ENCODE measurements at places on chromosomes 1 and 21.

GRCh38 chr1:115652236-115652788 is 10.5 kb downstream of the VANGL1 start:
- DNase-seq: no peak

GRCh38 chr21:22791986-22792560 is 1793.9 kb downstream of the NCAM2 start:
- DNase-seq: peak; percentile 87

GRCh38 chr1:29565490-29565889 is 329.2 kb downstream of the PTPRU start:
- no peak for DNase-seq

- no peak for DNase-seq
Measured at GRCh38 chr1:92306020-92306419, 7.2 kb downstream of the RPAP2 start.

- DNase-seq: no peak
Measured at GRCh38 chr1:202578565-202578964, 131.7 kb downstream of the SYT2 start.

GRCh38 chr1:183278739-183279591 is 92.9 kb downstream of the LAMC2 start:
- no peak for DNase-seq

DNA sequence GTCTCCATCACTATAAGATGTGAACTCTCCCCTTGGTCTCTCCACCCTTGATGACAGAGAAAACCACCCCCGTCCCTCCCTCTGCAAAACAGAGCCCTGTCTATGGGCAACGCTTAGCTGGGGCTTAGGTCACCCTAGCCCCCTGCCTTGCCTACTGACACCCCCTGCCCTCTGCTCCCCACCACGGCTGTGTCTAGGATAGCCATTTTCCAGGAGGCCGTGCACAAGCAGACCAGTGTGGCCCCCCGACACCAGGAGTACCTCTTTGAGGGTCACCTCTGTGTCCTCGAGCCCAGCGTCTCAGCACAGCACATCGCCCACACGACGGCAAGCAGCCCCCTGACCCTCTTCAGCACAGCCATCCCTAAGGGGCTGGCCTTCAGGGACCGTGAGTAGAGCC is 8.5 kb downstream of the IKBKE start:
- no peak for DNase-seq
